NCI-H460 (cell line): ENCODE measurements at places on chromosomes 11 and 22. TPM values are rescaled to one million over a fixed set of nuclear protein-coding genes. Genes with fewer than 3 reads are reported as not detected.

DNA sequence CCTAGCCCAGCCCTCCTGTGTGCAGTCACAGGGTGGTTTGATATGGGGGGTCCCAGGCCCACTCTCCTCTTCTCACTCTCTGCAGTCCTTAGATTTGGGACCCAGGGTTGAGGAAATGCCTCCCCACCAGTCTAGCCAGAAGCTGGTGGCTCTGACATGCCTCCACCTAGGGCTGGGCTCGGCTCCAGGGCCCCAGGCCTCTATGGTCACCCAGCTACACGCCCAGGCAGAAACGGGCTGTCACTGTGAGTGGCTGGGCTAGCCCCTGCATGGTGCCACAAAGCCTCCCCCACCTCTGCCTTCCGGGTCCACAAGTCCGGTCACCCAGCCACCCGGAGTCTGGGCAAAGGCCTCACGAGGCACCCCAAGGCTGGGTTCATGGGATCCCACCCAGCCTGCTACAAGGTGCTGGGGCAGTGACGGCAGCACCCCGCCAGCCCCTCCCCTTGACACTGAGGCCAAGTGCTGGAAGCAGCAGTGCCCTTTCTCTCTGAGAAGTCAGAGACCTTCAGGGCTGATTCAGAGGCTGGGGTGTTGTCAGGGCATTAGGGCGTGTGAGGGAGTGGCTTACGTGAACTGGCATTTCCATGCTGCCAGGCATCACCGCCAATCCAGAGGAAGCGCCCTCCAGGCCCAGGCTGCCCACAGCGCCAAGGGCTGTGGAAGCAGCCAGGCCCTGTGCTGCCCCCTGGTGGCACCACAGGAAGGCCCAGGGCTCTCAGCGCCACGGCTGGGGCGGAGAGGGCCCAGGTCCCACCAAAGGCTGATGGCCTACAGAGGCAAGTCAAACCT is 638 bp upstream of the PITPNM1 start:
- DNase-seq, result peak; percentile 96

DNA sequence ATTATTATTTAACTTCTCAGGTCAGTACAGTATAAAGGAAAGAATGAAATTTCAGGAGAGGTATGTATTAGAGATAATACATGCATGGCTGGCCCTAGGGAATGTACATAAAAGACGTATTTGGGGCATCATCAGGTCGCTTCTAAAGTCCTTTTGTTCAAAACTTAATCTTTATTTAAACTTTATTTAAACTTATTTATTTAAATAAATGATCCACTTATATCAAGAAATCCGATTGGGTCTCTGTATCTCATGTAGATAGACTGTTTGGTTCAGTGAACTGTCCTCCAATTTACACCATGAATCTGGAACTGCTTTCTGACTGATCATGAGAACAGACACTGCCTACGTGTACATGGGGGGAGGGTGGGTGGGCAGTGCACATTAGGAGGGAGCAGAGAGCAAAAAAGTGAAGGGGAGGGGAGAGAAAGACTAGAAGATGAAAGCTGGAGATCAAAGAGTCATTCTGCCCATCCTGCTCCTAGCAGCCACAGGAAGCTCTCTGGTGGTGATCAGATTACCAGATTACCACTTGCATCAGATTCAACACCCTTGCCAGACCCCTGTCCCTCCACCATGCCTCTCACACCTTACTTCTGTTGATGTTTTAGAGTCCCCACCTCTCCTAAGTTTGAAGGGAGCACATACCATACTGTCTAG is 92.1 kb upstream of the MTMR2 start:
- DNase-seq, result no peak

GRCh38 chr11:132910011-132910760 is 622.1 kb downstream of the OPCML start:
- no peak for DNase-seq

GRCh38 chr11:7851391-7851790 is 54.6 kb upstream of the OR5P2 start:
- no peak for DNase-seq

- no peak for DNase-seq
Observed at GRCh38 chr22:23196165-23196564, 15.9 kb downstream of the BCR start.

DNA sequence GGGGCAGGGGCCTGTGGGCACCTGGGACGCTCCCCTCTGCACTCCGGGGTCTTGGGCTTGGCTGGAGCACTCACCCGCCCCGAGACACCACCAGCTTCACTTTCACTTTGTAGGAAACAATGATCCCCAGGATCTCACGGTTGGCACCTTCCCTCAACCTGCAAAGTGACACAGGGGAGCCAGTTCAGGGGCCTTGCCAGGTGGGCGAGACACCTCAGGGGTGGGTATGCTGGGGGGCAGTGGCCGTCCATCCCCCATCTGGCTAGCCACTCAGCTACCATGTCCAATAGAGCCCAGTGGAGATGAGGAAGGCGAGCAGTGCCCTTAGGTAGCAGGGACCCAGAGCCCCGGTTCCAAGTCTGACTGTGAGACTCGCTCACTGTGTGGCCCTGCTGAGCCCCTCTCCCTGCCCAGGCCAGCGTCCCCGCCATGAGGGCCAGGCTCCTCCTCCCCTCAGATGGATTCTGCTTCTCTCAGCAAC is 32.3 kb downstream of the TPBGL start:
- no peak for DNase-seq

GRCh38 chr11:131668500-131669400 is 298.3 kb downstream of the NTM start:
- peak; percentile 30 for DNase-seq

DNA sequence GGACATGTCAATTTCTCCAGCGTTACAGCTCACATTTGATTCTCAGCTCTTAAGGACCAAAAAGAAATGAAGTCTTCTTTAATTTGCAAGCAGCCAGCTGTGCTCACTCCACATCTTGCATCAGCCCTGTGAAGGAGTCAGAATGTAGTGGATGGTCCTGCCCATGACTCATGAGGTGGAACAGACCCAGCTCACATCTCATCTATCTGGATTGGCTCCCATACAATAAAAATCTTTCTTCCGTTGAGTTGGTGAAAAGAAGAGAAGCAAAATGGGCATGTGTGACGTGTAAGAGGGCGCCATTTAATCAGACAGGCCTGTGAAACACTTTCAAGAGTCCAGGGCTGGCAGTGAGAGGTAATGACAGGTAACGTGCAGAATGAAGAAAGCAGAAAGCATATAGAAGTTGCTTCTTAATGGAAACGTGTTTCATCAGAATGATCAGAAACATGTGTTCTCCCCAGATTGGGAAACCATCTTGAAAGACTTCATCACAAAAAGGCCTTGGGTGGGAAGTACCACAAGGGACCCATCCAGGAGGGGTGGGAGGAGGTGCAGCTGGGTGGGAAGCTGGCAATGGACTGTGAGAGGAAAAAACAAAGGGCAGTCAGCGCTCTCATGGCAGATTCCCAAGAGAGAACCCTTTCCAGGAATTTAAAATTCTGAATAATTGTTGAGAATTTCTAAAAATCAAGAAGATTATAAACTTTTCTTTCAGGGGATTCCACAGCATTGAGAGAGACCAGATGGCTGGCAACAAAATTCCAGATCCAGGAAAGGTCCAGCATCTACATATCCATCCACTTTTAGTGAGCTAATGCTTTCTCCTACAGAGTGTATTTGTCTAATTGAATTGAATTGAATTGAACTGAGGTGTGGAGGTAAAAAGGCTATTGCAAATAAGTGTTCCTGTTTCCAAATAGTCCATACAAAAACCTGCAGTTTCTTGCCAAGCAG is 57.0 kb downstream of the ETS1 start:
- DNase-seq, result no peak

DNA sequence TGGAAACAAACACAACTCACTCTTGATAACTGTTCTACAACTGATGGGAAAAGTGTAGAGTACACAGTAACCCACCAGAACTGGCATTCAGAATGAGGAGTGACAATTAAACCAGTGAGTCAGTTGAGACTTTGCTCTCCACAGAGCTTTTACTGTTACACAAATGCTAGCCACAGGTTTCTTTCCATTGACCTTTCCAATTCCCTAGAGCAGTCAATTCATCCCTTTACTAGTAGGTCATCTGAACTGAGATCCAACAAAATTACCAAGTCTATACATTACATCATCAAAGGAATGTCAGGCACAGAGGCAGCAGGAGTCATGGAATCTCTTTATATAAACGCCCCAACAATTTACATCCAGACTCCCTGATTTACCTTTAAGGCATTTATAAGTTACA is 65.9 kb downstream of the PHF21A start:
- no peak for DNase-seq

GRCh38 chr11:1140642-1141490 is 16.9 kb upstream of the MUC5AC start:
- DNase-seq, result no peak

DNA sequence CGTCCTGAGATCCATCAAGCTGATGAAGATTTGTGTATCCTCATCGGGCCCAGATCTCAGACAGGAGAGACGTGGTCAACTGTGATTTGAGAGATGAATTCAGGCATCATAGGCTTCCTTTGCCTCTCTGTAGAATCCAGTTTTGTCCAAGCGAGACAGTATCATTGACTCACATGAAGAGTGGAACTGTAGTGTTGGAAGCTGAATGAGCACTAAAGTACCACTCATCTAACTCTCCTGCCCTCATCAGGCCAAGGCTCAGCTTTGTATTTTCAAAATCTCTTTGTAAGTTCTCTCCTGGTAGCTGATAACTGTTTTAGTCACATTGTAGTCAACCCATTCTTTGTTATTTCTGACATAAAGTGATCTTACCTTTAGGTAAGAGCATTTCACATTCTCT is 85.1 kb downstream of the KIRREL3 start:
- no peak for DNase-seq

DNA sequence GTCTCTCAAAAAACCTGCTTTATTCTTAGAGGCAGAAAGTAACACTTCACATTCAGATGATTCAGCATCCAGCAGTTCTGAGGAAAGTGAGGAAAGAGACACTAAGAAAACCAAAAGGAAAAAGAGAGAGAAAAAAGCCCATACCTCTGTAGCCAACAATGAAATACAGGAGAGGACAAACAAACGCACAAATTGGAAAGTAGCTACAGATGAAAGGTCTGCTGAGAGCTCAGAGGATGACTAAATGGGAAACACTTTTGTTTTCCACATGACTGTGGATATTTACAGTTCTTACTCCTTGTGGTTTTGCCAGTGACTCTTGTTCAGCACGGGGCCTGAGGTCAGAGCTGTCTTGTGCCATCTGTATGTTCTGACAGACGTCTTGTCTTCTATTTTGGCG is 3.8 kb downstream of the TIMM8B start:
- no peak for DNase-seq

DNA sequence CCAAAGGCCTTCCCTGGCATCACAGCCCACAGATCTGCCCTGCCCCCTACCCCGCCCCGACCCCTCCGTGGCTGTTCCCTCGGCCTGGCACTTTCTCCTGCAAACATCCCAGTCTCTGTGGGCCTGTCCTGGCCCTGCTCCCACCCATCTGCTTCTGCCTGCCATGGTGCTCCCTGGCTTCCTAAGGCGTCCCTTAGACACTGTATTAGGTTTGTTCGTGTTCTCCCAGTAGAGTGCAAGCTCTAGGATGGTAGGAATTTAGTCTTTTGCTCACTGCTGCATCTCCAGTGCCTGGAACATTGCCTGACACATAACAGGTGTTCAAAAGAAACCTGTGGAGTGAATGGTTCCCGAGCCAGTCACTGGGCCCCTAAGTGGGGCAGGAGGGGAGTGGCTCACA is 69.6 kb upstream of the PITPNB start:
- no peak for DNase-seq

- no peak for DNase-seq
Observed at GRCh38 chr11:81979448-81979847, 754.2 kb downstream of the FAM181B start.

DNA sequence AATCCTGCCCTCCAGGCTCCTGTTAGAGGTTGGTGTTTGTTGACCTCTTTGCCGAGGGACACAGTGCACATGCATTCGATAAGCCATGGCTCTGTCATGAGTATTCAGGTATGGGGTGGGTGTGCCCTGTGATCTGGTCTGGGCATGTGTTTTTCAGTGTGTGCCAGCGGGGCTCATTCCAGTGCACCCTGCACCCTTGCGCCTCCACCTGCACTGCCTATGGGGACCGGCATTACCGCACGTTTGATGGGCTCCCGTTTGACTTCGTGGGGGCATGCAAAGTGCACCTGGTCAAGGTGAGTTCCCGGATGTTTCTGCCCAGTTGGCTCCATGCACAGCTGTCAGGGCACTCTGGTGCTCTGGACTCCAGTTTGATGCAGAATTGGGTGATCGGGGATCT is 44.2 kb downstream of the OTOG start:
- no peak for DNase-seq

DNA sequence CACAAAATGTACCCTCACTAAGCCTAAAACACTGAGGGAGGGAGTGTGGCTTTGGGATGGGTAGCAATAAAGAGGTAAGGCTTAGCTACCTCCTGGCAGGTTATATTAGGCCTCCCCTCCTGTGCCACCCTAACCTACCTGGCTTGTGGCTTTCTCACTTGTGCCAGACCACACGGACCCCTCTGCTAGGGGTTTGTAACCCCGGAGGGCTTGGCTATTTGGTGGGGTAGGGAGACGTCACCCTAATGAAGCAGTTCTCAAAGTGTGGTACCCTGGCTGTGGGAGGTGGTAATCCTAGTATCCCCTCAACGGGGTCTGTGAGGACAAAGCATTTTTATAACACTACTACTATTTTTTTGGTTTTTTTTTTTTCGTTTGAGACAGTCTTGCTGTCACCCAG is 9.0 kb upstream of the MCM5 start:
- no peak for DNase-seq

DNA sequence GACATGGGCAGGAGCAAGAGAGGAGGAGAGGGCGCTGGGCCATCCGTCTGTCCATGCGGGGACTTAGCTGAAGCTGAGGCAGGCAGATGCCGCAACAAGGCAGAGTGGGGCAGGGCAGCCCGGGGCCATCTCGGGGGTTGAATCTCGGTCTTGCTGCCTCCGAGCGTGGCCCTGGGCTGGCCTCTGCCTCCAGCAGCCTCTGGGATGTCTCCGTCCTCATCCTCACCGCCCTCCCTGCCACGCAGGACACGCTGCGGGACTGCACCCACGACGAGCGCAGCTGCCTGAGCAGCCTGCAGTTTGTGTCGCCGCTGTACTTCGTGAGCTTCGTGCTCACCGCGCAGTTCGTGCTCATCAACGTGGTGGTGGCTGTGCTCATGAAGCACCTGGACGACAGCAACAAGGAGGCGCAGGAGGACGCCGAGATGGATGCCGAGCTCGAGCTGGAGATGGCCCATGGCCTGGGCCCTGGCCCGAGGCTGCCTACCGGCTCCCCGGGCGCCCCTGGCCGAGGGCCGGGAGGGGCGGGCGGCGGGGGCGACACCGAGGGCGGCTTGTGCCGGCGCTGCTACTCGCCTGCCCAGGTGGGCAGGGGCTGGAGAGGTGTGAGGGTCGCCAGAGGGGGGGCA is 108.4 kb downstream of the CACNA1I start:
- no peak for DNase-seq

- no peak for DNase-seq
Observed at GRCh38 chr22:35258191-35258988, 1.1 kb downstream of the HMGXB4 start.

Gene C11orf52
- 0.25 TPM in 1 of 2 replicates, not detected in the other for total RNA-seq

Gene QSER1
- 21.8 and 22.6 TPM in 2 replicates for total RNA-seq

Gene TMPRSS4
- total RNA-seq, result not detected in 2 replicates

Gene TBX1
- total RNA-seq, result 2.6 and 3.3 TPM in 2 replicates

Gene KRTAP5-2
- not detected in 2 replicates for total RNA-seq

Gene COMT
- 90.3 and 100 TPM in 2 replicates for total RNA-seq

Gene OR51V1
- not detected in 2 replicates for total RNA-seq

Gene DGAT2
- 1.9 and 3.9 TPM in 2 replicates for total RNA-seq

Gene ADORA2A
- 0.72 and 0.95 TPM in 2 replicates for total RNA-seq

Gene TUB
- total RNA-seq, result 5.0 and 5.7 TPM in 2 replicates

Gene PATE4
- not detected in 2 replicates for total RNA-seq
